Adrenal gland (tissue), 19 donors: ENCODE measurements at places on chromosomes 1 and 21. TPM values are rescaled to one million over a fixed set of nuclear protein-coding genes. Genes with fewer than 3 reads are reported as not detected.

- no peak for DNase-seq
These were observed 167.7 kb downstream of the DNAH14 start for GRCh38 chr1:225097175-225097574.

DNA sequence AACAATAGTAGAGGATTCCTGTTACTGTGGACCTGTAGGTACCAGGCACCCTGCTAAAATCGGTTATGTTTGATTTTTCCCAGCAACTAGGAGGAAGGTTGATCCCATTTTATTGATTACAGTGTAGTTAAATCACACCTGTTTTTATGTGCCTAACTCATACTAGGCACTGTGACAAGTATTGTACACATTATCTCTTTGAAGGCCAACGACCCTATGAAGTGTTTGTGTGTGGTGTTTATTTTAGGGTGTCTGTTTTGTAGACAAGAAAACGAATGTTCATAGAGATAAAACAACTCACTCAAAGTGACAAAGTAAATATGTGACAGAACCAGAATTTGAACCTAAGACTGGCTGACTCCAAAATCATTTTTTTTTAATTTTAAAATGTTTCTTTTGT lies 49.5 kb downstream of the FGGY start:
- DNase-seq, result no peak

DNA sequence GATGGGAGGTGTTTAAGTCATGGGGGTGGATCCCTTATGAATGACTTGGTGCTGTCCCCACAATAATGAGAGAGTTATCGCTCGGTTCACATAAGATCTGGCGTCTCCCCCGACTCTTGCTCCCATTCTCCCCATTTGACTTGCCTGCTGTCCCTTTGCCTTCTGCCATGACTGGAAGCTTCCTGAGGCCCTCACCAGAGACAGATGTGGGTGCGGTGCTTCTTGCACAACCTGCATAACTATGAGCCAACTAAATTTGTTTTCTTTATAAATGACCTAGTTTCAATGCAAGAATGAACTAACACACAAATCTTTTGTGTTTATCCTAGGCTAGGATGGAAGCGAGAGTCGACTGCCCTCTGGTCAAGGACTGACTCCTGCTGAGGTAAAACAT lies 31.2 kb upstream of the CDC14A start:
- DNase-seq, result no peak

The PBX1 gene
- total RNA-seq, result 143 TPM

DNA sequence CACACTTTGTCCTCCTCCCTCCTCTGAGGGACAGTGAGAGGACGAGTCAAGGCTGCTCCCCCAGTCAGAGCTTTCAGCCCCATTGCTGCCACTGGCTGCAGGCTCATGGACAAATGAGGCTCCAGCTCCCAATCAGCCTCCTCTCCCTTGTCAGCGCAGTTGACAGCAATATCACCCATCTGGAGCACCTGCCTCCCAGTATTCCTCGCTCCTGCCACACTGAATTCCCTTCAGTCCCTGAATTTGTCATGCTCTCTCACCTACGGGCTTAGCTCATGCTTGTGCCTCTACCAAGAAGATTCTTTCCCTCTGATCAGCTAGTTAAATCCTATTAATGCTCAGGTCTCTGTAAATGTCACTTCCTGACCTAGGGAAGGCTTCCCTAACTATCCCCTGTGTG lies 54.4 kb upstream of the SYT6 start:
- DNase-seq, result no peak

The TFF2 gene
- not detected for total RNA-seq

The TRIM58 gene
- total RNA-seq, result 2.4 TPM
